ENCODE measurements at places on chromosomes 4 and X.

- no peak for DNase-seq
These were observed 216.9 kb upstream of the S100G start for GRCh38 chrX:16433021-16433420.

GRCh38 chrX:53018627-53019026 is 30.0 kb upstream of the GPR173 start:
- DNase-seq, result no peak

- no peak for DNase-seq
These were observed 108.9 kb downstream of the DLG3 start for GRCh38 chrX:70553516-70553915.

- no peak for DNase-seq
These were observed 246.3 kb downstream of the NDST4 start for GRCh38 chr4:114866901-114867670.

DNA sequence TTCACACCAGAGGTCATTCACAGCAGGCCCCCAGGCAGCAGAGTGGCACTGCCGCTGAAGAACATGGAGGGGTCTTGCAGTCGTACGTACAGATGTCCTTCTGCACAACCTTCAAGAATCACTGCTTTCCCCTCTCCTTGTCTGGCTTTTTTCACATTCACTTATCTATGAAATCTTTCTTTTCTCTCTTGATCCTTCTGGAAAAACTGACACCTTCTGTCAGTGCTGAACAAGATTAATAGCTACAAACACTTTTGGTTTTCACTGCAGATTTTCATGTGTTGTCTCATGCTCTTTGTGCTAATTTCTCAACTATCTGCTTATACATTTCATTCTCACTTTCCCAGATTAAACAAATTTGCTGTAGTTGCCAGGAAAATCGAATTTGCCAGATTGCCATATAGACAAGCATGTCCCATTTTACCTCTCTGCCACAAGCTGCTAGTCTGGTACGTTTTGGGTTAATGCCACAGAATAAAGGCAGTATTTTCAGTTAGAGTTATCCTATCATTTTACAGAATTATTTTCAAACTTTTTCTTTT is 83.1 kb downstream of the RPS3A start:
- no peak for DNase-seq

DNA sequence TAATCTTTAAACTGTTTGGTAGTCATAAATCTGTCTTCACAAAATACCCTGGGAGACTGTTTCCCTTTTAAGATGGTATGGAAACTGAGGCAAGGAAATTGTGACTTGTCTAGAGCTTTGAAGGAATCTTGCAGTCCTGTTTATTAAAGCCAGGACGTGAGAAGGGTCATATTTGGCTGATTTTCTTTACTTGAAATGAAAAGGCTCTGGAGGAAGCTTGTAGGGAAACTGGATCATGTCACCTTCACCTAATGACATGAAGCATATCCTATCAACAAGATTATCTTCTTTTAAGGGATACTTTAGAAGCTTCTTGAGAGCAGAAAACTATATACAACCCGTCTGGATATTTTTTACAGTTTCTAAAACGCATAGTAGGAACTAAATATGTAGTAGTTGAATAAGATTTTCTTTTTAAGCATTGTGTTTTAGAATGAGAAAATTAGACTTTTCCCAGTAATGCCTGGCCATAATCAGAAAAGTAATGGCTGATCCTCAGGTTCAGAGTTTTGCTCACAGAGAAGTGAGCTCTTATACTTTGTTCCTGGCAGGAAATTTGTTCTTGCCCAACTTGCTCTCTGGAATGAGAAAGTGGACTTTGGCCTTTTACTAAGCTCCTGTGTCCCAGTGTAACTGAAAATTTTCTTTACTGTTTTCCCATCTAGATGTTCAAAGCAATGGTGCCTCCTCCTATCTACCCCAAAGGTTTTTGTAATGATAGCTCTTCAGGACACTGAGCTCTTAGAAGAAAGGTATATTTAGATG is 136.8 kb upstream of the AFF2 start:
- DNase-seq, result no peak

DNA sequence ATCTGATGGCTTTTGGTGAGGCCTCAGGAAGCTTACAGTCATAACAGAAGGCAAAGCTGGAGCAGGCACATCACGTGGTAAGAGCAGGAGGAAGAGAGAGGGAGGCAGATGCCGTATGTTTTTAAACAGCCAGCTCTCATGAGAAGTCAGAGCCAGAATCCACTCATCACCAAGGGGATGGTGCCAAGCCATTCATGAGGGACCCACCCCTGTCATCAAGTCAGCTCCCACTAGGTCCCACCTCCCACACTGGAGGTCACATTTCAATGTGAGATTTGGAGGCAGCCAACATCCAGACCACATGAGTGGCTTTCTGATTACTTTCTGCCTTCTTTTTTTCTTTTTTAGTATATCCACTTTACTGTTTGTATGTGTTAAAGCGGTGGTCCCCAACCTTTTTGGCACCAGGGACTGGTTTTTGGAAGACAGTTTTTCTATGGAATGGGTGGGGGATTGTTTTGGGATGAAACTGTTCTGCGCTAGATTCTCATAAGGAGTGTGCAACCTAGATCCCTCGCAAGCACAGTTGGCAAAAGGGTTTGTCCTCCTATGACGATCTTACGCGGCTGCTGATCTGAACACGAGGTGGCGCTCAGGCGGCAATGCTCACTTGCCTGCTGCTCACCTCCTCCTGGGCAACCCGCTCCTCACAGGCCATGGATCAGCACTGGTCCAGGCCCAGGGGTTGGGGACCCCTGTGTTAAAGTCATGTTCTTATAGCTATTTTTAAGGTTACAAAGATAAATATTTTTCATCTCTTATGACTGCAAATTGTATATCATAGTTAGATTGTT is 61.7 kb downstream of the SLIT2 start:
- DNase-seq, result no peak

GRCh38 chr4:100778431-100778830 is 260.6 kb upstream of the EMCN start:
- DNase-seq, result no peak

GRCh38 chr4:137471895-137472294 is 60.4 kb downstream of the PCDH18 start:
- no peak for DNase-seq

GRCh38 chr4:188660796-188661195 is 521.6 kb downstream of the TRIML1 start:
- no peak for DNase-seq

DNA sequence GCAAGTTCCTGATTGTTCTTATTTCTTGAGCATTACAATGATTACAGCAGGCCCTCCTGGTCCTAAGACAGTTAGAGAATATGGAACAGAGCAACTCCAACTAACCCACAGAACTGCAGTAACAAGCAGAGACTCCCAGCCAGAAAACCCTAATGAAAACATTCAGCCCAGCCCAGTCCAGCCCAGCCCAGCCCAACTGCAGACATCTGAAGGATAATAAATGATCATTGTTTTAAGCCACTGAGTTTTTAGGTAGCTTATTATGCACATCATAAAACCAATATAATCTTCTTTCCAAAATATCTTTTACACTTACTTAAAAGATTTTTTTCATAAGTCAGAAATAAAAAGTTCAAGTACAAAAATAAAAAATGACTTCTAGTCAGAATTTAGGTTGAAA is 51.3 kb downstream of the SPOCK3 start:
- DNase-seq, result no peak

DNA sequence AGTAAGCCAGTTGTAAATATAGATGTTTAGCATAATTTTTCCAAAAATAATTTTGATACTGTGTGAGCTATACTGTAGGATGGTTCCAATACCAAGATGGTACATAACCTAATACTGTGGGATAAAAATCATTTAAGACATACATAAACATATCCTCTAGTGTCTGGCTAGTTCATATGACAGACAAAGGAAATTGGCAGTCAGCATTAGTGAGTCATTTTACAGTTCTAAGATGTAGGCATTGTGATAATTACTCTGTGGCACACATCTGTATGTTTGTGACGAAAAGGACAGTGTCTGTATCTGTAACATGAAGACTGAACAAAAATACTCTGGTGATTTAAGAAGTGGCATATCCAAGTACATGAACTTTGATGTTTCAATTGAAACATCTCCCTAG is 49.6 kb downstream of the UGT2A2 start:
- no peak for DNase-seq

DNA sequence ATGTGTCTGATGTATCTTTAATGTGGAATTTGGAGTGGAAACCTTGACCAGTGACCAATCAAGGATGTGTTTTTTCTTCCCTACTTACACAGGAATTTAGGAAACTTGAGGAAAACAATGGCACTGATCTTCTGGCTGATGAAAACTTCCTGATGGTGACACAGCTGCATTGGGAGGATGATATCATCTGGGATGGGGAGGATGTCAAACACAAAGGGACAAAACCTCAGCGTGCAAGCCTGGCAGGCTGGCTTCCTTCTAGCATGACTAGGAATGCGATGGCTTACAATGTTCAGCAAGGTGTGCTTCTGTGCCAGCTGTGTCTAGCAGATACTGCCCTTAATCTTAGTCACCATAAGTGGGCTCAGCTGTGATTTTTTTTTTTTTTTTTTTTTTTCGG is 12.6 kb downstream of the TAF1 start:
- no peak for DNase-seq

GRCh38 chrX:45295259-45295986 is 94.7 kb upstream of the DIPK2B start:
- DNase-seq, result peak; percentile 78

- no peak for DNase-seq
These were observed 256.8 kb downstream of the FSTL5 start for GRCh38 chr4:161906836-161907589.

- peak; percentile 63 for DNase-seq
These were observed 162.8 kb downstream of the FBXO8 start for GRCh38 chr4:174120446-174121295.

DNA sequence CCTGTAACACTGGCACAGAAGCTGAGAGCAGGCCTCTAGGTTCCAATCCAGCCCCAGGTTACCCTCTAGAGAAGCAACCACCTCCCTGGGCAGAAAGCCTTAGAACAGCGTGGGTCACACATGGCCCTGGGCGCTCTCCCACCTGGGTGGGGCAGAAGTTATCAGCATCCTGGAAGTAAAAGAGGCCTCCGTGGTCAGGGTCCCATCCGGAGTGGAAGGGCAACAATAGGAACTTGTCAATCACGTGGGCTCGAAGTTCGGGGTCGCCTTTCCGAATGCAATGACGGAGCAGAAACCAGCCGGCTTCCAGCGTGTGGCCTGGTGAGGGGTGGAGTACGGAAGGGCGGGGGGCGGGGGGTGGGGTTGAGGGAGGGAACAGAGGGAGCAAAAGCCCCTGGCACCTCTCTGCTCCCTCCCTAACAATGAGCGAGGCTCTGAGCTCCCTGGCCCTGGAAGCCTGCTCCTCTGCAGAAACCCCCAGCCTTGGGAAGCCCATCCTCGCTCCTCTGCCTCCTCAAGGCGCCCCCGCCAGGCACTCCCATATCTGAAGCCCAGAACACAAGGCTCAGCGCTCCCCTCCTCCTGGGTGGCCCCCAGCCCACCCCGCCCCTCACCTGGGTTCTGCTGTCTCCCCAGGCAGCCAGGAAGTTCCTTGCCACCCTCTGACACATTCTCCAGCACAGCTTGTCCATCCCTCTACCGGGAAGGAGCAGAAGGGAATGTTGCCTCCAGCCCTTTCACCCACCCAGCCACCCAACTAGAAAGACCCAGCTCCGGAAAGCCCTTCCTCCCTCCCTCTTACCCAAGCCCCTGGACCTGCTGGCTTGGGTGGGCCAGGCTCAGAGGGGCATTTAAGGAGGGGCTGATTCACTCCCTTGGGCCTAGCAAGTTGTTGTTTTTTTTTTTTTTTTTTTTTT is 2.8 kb downstream of the RENBP start:
- no peak for DNase-seq

DNA sequence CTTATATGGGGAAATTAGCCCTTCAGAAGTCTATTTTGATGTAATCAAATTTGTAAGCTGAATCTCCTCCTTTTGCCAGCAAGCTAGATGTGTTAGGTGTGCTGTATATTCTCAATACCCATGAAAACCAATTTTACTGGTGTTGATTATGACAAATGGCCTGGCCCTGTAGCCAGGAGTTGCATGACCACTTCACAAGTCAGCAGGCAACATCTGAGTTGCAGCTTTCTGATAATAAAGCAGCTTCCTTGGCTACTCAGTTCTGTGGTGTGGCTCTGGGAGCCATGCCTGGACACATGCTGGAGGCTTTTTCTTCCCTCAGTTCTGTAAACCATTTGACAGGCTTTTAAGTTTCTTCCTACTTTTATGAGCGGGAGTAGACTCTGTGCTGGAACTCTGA is 154.1 kb upstream of the CXCL13 start:
- no peak for DNase-seq

DNA sequence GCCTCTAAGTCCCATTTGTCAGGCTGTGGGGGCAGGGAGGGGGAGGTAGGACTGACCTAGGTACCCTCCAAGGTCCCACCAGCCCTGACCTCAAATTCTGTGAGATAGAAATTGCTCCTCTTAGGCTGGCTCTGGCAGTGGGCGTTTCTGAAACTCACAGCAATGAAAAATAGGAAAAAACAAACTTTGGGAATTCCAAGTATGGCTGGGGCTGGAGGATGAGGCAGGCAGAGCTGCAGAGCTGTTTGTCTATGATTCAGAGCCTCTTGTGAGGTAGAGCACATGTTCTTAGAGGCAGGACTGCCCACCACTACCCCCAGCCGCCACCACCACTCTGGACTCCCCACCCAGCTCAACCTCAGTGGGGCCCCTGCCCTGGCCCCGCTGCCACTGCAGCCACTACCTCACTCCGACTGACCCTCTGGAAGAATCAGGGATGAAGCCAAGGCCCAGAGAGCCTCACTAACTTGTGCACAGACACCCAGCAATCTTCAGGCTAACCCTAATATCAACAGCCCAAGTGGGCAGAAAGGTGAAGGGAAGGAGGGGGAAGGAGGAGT is 98.2 kb downstream of the PJA1 start:
- DNase-seq, result no peak

DNA sequence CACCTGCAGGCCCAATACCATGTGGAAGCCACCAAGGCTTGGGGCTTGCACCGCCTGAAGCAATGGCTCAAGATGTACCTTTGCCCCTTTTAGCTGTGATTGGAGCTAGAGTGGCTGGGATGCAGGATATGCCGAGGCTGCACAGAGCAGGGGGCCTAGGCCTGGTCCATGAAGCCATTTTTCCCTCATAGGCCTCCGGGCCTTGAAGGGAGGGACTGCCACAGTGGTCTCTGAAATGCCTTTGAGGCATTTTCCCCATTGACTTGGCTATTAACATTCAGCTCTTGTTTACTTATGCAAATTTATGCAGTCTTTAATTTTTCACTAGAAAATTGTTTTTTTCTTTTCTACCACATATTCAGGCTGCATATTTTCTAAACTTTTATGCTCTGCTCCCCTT is 203.2 kb upstream of the HHIP start:
- no peak for DNase-seq

GRCh38 chr4:100106982-100107381 is 83.3 kb downstream of the DDIT4L start:
- DNase-seq, result no peak

DNA sequence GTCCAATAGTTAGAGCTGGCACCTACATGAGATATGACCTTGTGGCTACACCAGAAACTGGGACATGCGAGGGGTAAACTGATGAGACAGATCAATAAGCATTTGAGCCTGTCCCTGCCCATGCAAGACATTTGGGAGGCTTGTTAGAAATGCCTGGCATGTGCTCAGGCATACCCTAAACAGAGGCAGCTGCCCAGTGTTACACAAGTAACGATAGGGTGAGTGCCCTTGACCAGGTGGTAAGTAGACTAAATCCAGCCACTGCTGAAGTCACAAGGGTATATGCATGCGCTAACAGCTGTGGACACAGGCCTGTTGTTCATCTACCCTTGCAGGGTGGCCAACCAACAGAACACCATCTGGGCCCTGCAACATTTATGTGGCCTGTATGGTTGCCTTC is 56.1 kb upstream of the CCDC149 start:
- no peak for DNase-seq

GRCh38 chr4:7435471-7436061 is 836 bp upstream of the PSAPL1 start:
- no peak for DNase-seq

- DNase-seq, result no peak
These were observed 179.7 kb upstream of the NDP start for GRCh38 chrX:44152852-44153251.
